ENCODE measurements at places on chromosomes 2 and 18.

DNA sequence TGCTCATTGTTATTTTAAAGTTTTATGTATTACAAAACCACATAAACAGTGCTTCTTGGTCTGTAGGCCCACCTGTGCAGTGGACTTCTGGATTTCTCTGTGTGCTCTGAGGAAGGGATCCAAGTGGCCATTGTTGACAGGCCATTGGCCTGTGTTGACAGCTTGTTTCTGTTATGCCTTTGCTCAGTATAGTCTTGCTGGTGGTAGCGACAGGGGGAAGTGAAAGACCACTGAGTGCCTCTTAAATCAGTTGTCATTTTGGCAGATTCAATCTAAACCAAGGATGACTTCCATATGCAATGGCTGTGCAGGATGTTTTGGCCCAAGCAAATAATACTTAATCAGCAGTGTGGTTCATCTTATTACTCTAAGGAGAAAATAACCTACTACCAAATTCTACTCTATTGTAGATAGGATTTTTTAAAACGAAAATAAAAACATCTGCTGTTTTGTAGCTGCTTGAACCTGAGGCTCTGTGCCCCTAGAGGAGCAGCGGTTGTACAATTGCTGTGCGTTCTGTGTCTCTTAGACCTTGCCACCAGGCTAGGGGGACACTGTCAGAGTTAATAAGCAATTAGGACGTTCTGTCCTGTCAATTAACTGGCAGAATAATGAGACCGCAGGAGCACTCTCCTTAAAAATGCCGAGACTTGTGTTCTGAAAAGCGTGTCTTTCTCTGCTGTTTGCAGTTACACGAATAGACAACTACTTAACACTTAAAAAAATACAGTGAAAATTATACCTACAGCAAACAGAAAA, 108.2 kb downstream of the RHBDD1 start:
- no peaks in the 10 kb centered on the region for H3K4me1 ChIP-seq
- no peaks in the 10 kb centered on the region for H3K27me3 ChIP-seq
- no peak overlapping the region for H3K27ac ChIP-seq

DNA sequence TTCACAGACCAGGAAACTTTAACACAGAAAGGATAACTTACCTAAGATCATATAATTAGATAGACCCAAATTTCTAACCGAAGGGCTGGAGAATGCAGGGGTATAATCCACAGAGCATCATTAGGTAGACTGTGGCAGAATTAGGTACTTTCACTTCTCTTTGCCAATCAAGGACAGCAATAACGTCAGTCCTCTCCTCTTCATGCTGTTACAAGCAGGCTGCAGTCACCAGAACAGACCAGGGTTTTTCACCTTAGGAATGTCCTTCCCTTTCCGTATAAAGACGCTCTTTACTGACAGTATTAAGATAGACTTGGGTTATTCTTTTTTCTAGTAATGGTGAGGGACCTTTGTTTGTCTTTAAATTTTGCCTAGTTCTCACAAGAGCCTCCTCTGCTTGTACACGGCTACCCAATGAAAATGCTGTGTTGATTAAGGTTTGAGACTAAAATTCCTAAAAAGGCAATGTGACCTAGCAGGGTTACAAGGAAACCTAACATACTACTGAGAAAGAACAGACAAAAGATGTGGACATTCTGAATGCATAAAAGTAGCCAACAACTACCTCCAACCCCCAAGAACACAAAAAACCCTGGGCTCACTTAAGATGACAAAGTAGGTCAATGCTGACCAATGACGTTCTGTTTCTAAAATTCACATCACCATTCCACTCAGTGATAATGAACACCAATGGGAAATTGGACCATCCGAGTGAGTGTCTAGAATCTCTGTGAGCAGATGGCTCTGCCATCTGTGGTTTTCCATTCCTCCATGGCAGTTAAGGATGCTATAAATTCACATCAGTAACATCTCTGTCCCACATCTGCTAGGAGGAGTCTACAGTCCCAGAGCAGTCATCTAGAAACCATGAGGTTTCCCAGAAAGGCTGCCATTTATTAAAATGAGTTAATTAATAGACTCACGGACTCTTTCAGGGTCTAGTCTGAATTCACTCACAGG, 2.1 kb downstream of the PDIA6 start:
- peak overlapping the region; percentile 59 for H3K4me3 ChIP-seq
- no peaks in the 10 kb centered on the region for H3K27me3 ChIP-seq
- H3K36me3 ChIP-seq: no peaks in the 10 kb centered on the region
- H3K27ac ChIP-seq: peak overlapping the region; percentile 76
- peaks cover 40% of the 10 kb centered on the region for H3K4me1 ChIP-seq

DNA sequence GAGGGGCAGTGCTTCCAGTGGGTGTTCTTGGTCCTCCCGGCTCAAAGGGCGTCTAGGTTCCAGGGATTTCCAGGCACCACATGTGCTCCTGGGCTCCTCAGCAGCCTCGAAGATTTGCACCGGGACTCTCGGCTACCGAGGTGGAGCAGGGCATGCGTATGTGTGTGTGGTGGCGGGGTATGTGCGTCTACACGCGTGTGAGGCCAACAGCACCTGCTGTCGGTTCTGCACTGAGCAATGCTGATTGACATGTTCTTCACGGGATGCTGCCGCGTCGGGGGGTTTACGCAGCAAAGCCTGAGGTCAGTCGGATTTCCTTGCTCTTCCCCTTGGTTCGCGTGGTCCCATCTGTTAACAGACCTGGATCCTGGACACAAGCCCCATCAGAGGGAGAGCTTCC, 119.8 kb downstream of the NDUFA10 start:
- DNase-seq: no peak
- H3K36me3 ChIP-seq: no peaks in the 10 kb centered on the region
- no peaks in the 10 kb centered on the region for H3K4me1 ChIP-seq
- no peaks in the 10 kb centered on the region for H3K27me3 ChIP-seq
- H3K4me3 ChIP-seq: no peak overlapping the region

DNA sequence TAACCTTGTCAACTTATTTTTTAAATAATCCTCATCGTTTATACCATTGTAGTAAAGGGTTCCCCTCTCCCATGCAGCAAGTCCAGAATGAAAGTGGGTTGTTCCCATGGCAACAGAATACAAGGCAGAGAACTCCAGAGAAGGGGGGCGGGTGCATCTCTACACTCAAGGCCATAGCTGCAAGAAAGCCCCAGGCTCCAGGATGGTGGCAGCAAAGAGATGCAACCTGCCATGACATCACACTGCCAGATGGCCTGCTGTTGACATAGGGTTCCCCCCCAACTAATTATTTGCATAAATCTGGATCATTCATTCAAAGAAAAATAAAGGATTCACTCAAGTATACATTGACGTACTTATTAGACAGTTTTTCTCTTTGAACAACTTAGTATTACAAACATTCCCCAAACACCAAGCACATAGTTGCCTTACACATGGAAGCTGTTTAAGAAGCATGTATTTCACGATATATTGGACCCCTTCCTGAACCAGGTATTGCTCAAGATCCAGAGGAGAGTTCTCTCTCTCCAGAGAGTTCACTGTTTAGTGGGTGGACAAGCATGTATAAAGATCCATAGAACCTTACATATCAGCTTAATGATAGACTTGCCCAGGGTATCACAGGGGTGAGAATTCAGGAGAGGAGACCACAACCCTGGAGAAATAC, 87.4 kb upstream of the KLF7 start:
- H3K27ac ChIP-seq: no peak overlapping the region
- no peaks in the 10 kb centered on the region for H3K36me3 ChIP-seq
- no peaks in the 10 kb centered on the region for H3K27me3 ChIP-seq
- no peak overlapping the region for H3K4me3 ChIP-seq

DNA sequence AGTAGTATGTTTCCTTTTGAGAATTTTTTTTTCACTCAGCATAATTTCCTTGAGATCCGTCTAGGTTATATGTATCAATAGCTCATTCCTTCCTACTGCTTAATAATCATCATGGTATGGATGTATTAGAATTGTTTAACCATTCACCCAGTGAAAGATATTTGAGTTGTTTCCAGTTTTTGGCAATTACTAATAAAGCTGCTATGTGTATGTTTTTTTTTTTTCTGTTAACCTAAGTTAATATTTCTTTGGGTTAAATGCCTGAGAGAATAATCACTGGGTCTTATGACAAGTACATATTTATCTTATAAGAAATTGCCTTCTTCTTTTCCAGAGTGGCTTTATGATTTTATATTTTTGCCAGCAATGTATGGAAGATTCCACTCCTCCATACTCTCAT, 96.4 kb upstream of the ST6GAL2 start:
- no peak overlapping the region for H3K27ac ChIP-seq
- H3K27me3 ChIP-seq: no peaks in the 10 kb centered on the region
- H3K36me3 ChIP-seq: no peaks in the 10 kb centered on the region

DNA sequence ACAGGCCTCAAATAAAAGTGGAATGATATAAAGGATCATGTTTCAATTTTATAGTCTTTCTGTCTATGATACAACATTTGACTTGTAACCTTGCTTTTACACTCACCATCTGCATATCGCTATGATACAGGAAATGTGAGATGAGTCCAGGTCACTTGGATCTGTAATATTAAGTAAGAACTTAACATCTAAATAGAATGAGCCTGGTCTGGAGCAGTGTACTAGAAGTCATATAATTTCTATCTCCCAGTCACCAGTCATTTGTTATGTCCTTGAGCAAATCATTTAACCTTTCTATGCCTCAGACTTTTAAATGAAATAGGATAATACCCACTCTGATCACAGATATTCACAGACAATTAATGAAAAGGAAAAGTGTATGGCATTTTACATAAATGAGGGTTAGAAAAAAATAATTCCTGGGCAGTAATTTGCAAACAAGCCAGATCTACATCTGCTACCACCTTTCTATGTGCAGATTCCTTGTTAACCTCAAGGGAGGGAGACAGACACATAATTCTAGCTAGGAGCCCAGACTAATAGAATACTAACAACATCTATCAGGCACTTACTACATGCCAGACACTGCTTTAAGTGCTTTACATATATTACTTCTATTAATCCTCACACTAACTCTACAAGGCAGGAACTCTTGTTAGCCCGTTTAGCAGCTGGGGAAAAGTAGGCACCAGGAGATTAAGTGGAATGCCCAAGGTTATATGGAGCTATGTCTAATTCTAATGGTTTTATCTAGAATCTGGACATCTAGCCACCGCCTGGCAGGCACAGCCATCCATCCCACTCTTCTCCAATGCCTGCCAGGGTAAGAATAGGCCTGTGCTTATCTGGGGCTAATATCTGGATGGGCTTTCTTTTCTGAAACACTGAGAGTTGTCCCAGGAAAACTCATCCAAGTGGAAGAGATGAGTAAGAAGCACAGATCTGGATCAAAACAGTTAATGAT, 313.6 kb upstream of the CDH20 start:
- H3K4me1 ChIP-seq: no peaks in the 10 kb centered on the region
- DNase-seq: no peak
- no peak overlapping the region for H3K4me3 ChIP-seq
- no peak overlapping the region for H3K27ac ChIP-seq

DNA sequence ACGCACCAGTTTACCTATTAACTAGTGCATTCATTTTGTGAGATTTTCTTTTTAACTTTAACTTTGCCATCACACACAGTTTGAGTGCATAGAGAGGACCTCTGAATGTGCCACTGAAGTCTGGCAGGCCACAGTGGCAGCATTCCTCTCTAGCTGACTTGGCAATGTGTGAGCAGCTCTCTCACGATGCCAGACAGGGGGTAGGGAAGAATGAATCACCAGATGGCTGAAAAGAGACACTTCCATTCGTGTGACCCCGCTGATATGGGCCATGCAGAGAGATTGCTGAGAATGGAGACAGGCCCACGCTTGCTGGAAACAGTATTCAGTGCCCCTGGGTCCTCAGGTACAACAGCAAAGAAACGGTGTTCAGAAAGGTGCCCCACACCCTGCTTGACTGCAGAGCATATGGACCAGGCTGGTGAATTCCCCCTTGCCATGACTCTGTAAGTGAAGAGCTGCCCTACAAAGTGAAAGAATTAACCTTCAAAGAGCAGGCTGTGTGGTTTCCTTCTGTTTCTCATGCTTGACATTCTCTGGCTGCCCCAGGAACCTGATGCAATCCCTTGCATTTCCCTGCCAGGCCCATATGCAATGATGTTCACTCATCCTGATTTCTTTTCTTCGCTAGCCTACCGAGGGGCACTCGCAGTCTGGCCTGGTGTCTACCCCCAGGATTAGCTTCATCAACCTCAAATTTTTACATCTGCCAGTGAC, 236.1 kb downstream of the CDH20 start:
- H3K27me3 ChIP-seq: no peaks in the 10 kb centered on the region
- no peaks in the 10 kb centered on the region for H3K4me1 ChIP-seq
- no peak overlapping the region for H3K27ac ChIP-seq
- no peak overlapping the region for H3K4me3 ChIP-seq
- no peak for DNase-seq

DNA sequence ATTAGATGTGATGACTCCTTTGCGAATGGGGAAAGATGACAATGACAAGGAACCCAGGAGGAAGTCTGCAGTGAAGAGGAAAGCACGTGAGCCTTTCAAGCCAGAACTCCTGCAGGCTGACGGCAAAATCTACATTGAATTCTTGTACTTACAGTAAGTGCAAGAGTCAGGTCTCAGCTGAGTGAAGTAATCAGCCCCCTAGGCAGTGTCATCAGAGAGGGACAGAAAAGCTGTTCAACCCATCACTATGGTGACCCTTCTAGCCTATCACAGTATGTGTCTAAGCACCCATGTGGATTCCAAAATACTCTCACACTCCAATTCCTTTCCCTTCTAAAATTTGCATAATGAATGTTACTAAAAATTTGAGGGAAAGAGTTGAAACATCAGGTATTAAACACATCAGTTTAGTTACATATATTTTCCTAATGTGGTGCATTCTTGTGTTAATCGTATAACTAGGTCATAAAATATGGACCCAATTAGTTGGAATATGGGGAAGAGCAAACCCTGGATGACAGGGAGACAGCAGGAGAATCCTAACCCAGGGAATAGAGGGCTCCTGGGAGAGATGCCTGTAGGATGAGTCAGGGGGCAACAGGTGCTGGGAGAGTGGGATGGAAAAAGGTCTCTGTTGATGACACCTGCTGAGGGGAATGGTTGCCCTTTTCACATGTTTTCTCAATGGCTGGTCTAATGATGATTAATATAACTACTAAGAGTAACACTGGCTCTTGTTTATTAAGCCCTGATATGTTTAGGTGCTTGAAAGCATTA, 39.5 kb downstream of the VWC2L start:
- no peak overlapping the region for H3K27ac ChIP-seq
- H3K4me3 ChIP-seq: no peak overlapping the region
- no peaks in the 10 kb centered on the region for H3K36me3 ChIP-seq
- no peak for DNase-seq

- H3K4me3 ChIP-seq: no peak overlapping the region
- H3K27ac ChIP-seq: no peak overlapping the region
- no peak for DNase-seq
- H3K36me3 ChIP-seq: no peaks in the 10 kb centered on the region
- no peaks in the 10 kb centered on the region for H3K27me3 ChIP-seq
Measured at GRCh38 chr2:31253356-31254131, 19.6 kb downstream of the EHD3 start.

Measured in CD8-positive, alpha-beta memory T cell (primary cell).